ENCODE measurements at places on chromosomes 12 and 14.

- DNase-seq: peak; percentile 19
These were observed 1.6 kb upstream of the ATP2B1 start for GRCh38 chr12:89709995-89710872.

- DNase-seq: no peak
These were observed 53.1 kb downstream of the SYNE3 start for GRCh38 chr14:95463171-95463901.

DNA sequence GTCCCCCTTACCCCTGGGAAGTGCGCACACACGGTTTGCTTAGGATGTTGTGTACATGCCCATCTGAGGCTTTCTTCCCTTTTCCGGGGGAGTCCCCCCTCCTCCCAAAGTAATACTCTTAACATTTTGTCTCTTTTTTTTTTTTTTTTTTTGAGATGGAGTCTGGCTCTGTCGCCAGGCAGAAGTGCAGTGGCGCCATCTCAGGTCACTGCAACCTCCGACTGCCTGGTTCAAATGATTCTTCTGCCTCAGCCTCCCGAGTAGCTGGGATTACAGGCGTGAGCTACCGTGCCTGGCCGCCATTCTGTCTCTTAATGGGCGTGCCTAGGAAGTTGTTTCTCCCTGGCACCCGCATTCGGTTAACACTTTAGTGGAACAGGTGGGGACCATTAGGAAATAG lies 4.5 kb upstream of the GMFB start:
- no peak for DNase-seq

DNA sequence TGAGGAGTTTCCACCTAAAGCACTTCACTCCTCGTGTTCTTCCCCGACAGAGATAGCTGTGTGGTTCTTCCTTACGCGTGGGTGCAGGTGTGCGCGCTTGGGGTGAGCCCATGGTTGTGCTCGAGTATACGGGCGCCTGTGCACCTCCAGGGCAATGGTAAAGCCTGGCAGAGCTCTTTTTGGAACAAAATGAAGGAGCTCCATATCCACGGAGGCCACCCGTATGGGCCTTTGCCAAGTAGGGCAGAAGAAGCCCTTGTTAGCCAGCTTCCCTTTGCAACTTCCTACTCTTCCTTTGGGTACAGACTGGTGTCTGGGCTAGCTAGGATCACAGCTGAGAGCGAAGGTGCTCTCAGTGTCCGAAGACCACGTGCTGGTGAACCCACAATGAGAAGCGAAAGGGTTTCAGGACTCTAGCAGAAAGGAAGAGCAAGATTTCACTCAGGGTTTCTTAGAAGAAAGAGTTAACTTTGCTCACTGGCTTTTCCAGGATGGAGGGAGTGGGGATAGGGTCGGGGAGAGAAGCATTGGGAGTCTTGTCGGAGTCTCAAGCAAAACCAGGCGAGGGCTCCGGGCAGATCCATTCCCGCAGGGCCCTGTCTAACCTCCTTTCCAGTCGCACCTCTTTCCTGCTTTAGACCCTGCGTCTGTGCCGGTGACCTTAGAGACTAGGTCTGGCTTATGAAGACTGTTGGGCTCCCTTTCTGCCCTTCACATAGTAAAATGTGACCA lies 960 bp upstream of the LRFN5 start:
- DNase-seq: no peak

- DNase-seq: no peak
These were observed 21.6 kb upstream of the AMN start for GRCh38 chr14:102900631-102901571.

GRCh38 chr12:27821259-27821973 lies 41.4 kb upstream of the MANSC4 start:
- peak; percentile 74 for DNase-seq

GRCh38 chr14:31268216-31268615 lies 60.6 kb upstream of the HECTD1 start:
- DNase-seq: no peak

- no peak for DNase-seq
These were observed 171.2 kb downstream of the ZFP36L1 start for GRCh38 chr14:68621400-68622365.

DNA sequence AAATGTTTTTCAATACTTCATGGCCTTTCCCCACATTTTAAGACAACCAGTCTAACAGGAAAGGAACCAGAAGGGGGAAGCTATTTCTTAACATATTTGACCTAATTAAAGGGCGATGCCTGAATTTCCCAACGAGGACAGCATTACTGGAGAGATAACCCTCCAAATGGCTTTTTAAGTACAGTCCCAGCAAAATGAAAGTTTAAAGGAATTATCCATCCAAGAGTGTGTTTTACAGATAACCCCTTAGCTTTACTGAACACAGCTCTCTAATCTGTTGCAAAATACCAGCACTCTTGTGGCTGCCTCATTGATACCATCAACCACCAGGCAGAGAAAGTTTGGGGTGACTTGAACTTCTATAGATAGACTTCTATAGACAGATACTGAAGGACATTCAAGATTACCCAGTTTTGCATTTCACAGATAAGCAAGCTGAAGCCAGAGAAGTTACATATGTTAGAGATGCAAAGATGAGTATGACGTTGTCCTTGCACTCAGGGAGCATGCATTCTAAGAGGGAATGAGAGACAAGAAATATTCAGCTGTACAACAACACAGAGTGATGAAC lies 41.3 kb upstream of the DUSP6 start:
- DNase-seq: no peak

- DNase-seq: no peak
These were observed 28.4 kb downstream of the STK38L start for GRCh38 chr12:27272373-27273028.

- DNase-seq: peak; percentile 55
These were observed 247.1 kb downstream of the AKAP6 start for GRCh38 chr14:32576088-32576795.

DNA sequence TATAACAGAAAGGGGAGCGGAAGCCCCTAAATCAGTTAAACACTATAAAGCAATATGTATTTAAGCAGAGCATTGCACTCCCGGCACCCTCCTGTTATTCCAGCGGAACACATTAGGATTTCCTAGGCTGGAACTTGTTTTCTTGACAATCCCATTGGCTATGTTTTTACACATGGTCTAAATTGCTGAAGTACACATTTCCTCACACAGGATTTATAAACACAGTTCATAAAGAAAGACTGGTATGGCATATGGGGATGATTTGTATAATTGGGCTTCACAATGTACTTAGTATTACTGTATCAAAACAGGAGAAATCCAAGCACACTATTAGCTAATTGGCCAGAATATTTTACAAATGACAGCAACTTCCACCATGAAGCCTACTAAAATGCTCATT lies 23.3 kb downstream of the PAX9 start:
- DNase-seq: no peak

DNA sequence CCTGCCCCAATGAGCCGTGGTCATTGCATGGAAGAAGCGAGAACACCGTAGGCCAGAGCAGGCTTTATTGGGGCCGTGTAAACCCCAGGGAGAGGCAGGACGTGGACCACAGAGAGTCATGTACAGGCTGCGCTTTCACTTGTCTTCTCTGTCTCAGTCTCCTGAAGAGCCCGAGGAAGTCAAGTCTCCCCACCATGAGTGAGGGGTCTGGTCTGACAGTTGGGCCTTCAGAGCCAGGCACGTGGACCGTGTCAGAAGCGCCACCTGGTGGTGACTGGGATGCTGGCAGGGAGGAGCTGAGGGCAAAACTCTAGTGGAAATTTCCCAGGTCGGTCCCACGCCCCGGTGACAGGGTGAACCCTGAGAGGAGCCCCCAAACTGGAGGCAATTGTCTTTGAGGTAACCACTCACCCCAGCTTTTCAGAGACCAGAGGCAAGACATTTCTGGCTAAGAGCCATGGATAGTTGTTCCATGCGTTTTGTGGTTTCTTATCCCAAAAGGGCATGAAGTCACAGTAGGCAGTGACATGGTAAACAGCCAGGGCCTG lies 17.4 kb downstream of the RPS6KL1 start:
- peak; percentile 74 for DNase-seq

GRCh38 chr12:47734725-47735480 lies 9.6 kb upstream of the ENDOU start:
- no peak for DNase-seq

DNA sequence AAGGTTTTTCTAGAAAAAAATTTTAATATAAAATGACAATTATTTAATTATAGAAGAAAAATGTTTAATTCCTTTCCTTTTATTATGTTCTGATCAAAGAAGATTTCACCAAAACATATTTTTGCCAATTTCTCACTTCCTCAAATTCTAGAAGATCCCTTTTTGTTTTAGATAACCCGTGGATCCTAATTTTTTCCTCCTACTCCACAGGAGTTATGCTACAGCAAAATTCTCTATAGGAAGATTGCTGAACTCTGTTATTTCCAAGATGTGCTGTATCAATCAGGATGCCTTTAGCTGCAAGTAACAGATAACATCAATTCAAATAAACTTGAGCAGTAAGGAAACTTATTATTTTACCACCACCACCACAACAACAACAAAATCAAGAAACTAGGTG lies 3.8 kb upstream of the SNX6 start:
- DNase-seq: no peak

DNA sequence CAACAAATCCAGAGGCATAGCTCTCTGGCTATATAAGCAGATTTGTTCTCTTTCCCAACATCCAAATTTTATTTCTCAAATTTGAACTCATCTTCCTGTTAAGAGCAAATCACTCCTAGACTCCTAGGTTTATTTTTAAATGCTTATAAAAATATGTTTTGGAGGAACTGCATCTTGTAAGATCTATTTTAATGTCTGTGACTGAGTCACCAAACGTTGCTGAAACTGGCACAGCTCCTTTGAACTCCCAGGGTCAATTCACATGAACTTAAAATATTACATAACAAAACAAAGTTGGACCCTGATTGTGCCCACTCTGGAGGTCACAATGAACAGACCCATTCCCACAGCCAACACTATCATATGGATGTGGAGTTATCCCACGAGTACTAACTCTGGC lies 23.9 kb downstream of the ANAPC7 start:
- DNase-seq: no peak

DNA sequence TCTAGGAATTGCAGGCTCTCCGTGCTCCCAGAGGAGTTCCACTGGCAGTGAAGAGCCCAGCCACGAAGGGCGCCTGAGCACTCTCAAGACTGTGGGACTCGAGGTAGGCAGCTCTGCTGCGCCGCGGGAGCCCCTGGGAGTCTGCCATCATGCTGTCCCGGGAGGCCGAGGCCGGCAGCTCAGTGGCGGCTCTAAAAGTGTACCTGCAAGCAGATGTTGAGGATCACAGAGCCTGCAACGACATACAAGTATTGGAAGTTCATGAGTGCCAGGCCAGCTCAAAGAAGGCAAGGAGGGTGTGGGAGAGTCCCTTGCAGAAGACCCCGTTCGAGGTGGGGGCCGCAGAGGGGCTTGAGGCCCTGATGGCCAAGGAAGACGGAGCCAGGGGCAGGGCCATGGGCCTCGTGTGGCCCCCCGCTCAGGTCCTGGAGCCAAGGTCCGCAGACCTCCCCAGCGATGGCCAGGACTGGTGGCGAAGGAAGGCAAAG lies 62.7 kb downstream of the MUCL1 start:
- no peak for DNase-seq

DNA sequence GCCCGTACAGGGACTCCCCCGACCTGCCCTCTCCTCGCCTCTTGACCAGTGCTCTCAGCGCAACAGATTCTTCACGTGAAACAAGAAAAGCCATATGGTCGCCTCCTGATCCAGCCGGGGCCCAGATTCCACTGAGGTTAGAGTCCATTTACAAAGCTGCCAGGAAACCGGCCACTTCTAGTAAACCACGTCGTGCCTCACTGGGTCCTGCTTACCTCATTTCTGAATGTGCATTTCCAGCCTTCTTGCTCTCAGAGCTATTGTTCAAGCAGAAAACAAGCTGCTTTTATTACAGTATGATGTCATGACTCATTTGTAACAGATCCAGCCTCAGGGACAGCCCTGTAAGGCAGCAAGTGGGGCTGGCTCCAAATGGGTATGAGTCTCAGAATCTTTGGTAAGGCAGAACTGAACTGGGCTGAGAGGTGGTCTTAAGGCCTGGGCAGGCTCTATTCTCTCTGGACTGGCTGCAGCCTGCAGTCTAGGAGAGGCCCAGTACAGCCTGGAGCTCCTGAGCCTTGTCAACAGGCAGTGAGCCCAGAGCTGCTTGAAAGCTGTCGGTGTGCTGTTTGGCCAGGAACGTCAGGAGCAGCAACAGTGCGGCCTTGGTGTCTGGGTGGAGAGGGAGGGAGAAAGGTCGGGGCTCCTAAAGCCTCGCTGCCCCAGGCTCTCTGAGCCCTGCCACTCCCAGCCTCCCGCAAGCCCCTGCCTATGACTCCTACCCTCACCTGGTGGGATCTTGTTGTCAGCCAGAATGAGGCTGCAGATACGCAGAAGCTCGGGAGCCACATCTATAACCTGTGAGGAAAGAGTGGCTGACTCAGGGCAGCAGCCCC lies 8.3 kb downstream of the REC8 start:
- no peak for DNase-seq

DNA sequence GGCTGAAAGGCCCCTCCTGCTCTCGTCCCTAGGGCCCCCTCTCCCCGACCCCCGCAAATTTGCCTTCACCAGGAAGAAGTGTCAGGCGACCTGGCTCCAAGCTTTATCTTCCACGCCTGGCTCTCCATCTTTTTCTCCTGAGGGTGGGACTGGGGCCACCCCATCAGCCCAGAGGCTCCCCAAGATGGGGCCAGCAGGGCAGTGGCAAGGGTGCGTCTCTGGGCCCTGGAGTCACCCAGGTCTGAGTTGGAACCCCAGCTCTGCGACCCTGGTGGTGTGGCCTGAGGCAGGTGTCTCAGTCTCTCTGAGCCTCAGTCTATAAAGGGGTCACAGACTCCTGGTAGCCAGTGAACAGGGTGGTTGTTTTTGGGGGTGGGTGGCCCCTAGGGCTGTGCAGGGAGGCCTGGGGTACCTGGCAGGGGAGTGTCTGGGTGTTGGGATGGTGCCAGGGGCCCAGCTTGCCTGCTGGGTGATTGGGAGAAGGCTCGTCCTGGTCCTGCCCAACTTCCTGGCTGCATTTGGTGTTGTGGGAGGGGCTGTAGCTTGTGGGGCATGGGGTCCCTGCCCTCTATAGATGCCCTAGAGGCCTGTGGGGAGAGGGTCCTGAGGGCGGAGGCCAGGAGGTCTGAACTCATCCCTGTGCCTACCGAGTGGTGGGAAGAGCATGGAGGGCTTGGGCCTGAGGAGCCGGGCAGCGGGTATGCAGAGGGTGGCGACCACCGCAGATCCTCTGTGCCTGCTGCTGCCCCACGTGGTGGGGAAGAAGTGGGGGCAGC lies 7.6 kb downstream of the KIF26A start:
- DNase-seq: no peak

DNA sequence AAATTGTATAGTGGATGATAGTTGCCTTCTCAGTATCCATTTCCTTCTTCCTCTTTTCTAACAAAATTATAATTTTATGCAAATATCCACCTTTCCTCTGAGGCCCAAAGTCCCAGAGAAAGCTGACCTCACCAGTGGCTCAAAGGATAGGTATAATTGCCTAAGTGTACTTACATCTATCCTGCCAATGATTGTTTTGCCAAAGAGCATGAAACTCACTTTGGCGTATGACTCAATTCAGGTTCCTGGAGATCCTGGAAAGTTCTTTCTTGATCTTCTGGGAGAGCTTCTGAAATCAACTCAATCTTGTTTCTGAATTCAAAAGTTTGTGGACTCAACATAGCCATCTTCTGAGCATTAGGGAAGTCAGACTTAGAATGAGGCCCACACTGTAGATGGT lies 10.5 kb upstream of the RBM25 start:
- DNase-seq: no peak

- no peak for DNase-seq
These were observed 127.6 kb downstream of the SLC38A6 start for GRCh38 chr14:61108496-61109141.

GRCh38 chr14:39320318-39320717 lies 86.6 kb downstream of the MIA2 start:
- no peak for DNase-seq
